ENCODE measurements at places on chromosomes 11 and 22.

- no peak for DNase-seq
Measured at GRCh38 chr22:45615364-45615763, 56.3 kb upstream of the ATXN10 start.

DNA sequence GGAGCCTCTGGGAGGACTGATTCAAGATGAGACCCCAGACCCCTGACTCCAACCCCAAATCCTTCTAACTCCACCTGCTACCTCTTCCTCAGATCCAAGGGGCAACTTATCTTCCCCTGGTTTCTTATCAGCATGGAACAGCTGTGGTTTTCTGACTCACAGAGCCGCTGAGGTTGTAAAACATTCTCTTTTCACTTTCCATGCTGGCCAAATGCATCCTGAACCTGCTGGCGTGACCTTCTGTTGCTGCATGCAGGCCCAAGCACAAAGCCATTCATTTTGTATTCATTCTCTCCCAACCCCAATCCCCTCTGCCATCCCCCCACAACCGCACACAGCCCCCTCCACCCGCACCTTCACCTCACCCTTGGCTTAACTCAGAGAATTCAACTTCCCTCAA, 70.3 kb downstream of the SEZ6L start:
- DNase-seq, result no peak

GRCh38 chr11:636511-637332, at the start of gene DRD4:
Gene DRD4, plus strand, starts transcription at chr11:637269. Its CDS starts 36 bp downstream, at chr11:637305.
- no peak for DNase-seq

DNA sequence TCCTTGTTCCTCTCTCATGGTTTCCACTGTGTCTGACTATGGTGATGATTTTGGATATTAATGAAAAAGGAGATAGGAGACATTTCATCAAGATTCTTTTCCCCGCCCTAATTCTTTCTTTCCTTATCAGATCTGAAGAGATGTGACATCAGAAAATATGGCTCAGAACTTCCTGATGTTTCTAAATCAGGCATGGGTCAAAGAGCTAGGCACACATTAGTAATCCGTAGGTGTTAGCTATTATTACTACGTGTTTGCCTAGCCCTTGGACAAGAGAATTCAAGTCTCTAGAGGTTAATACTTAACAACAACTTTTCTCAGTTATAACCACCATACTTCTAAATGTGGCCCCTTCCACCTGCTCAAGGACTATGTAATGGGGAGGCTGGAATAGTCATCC, 5.8 kb downstream of the JOSD1 start:
- DNase-seq, result no peak

DNA sequence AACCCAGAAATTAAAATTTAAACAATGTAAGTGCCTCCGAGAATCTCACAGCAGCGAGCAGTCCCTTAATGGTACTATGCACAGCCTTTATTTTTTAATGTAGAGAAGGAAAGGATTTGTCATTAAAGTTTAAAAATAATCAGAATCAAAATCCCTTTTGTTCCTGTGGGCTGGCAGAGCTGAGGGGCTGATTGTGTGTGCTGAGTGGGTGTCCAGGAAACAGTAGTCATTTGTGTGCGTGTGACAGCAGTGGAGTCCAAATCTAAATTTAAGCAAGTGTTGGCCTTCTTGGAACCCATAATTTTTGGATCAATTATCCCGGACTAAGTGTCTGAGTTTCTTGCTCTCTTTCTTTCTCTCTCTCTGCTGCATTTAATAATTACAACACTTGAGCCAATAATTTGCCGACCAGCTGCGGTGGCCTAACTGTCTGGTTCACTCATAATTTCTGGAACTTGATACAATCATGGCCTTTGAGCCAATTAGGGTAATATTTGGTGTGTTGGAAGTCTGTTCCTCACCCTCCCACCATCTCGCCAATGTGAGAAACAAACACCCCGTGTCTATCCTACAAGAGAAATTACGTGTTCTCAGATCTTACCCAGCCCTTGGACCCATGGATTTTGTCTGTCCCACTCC, 528.0 kb downstream of the SOX6 start:
- DNase-seq, result no peak

DNA sequence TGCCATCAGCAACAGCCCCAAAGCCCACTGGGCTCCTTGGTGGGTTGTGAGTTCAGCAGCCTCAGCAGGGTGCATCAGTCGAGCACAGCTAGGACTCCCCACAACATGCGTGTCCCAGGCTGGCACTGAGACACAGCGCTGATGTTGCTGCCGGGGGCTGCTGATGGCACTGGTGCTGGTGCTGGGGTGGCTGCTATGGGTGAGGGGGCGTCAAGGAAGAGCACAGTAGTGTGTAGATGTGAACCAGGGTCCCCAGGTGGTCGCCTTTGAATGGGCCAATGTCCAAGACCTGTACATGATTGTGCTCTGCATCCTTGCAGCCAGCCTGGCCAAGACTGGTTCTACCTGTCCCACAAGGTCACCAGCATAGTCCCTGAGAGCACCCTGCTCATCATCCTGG, 121.3 kb upstream of the SERPIND1 start:
- no peak for DNase-seq

DNA sequence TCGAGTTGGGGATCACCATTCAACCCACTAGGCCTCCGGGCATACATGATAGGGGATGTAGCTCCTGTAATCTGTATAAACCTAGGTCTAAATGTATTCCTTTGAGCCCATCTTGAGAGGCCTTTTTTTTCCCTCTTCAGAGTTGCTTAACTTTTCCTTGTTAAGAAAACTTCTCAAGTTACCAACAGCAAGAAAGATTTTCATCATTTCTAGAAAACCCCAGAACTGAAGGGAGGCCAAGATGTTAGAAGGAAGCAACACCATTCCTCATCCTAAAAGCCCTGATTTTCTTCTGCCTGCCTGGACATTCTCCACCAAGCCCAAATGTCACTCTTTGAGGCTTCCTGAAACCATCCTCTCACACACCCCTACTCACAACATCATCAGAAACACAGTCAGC, 79.4 kb downstream of the TMPRSS5 start:
- no peak for DNase-seq

DNA sequence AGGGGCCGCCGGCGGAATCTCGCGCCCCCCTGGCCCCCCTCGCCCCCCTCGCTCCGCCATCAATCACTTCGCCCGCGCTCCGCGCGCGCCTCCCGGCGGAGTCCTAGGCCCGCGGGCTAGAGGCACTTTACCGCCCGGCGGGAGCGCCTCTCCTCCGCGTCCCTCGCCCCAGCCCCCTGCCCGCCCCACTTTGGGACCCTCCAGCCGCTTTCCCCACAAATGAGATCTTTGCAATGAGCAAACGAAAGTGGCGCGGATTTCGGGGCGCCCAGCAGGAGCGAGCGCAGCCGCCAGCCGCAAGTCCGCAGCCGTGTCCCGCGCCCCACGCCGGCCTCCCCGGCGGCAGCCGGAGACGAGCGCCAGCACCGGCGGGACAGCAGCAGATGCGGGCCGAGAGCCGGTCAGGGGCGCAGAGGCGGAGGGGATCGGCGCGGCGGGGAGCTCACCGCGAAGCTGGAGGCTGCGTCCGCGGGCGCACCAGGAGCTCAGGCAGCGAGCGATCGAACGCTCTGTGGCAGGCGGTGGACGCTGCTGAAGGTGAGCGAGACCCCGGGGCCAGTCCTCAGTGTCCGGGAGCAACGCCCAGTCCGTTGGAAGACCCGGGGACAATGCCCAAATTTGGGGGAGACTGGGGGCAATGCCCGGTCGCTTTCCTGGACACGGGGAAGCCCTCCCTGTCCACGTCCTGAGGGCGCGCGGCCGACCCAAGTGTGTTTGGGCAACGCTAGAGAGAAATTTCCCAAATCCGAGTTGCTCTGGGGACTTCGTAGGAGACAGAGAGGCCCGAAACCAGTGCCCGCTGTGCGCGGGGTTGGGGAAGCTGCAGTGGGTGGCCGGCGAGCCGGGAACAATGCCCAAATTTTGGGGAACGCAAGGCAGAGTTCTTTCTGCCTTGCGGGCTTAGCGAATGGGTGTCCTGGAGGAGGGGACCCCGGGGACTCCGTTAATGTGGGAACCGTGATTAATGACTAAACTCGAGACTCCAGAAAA, 1.5 kb upstream of the IGF2 start:
- DNase-seq, result no peak

- no peak for DNase-seq
Measured at GRCh38 chr22:22812031-22812905, 75.3 kb upstream of the IGLL5 start.

DNA sequence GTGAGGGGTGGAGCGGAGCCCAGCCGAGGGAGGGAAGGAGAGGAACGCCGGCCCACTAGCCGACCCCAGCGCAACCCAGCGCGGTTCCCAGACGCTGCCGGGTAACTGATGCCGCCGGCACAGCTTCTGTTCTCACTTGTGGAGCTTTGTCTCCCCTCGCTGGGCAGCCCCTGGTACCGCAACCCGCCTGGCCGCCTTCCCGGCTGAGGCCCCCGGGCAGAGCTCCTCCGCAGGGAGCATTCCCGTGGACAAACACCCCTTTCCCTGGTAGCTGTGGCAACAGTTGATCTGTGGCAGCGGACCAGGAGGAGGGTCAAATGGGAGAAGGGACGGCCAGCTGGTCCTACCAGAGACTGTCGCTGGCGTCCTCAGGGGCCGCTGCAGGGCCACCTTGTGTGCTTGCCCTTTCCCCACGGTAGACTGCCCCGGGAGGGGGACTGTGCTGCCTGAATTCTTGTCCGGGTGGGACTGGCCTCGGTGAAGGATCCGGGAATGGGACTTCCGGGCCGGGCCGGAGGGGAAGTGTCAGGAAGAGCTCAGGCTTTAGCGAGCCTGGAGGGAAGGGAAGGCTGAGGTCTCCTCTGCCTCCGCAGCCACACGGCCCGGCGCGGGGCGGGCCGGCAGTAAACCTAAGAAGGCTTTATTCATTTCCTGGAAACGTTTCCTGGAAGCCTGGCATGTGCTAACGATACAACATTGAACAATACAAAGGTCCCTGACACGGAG, 468.0 kb downstream of the OPCML start:
- DNase-seq, result no peak

- no peak for DNase-seq
Measured at GRCh38 chr11:60840470-60841430, 1.2 kb upstream of the CCDC86 start.

- no peak for DNase-seq
Measured at GRCh38 chr11:64156235-64157011, 9.5 kb downstream of the MACROD1 start.

- no peak for DNase-seq
Measured at GRCh38 chr11:81071606-81072005, 1630.8 kb upstream of the TENM4 start.

- DNase-seq, result no peak
Measured at GRCh38 chr11:87397011-87397865, 359.5 kb downstream of the TMEM135 start.

GRCh38 chr22:35782504-35782903, 64.8 kb downstream of the APOL5 start:
- no peak for DNase-seq

- DNase-seq, result no peak
Measured at GRCh38 chr22:45996241-45997076, 19.5 kb upstream of the WNT7B start.

GRCh38 chr22:36761553-36762240, 14.2 kb downstream of the IFT27 start:
- DNase-seq, result no peak
